Stimulated activated CD8-positive, alpha-beta memory T cell treated with anti-CD3 and anti-CD28 coated beads, Interleukin-15, amount 100 ng/mL, for 24 hours (primary cell): ENCODE measurements at places on chromosomes 7 and 10.

GRCh38 chr10:22437620-22438588 is 92.6 kb downstream of the SPAG6 start:
- no peak for DNase-seq

DNA sequence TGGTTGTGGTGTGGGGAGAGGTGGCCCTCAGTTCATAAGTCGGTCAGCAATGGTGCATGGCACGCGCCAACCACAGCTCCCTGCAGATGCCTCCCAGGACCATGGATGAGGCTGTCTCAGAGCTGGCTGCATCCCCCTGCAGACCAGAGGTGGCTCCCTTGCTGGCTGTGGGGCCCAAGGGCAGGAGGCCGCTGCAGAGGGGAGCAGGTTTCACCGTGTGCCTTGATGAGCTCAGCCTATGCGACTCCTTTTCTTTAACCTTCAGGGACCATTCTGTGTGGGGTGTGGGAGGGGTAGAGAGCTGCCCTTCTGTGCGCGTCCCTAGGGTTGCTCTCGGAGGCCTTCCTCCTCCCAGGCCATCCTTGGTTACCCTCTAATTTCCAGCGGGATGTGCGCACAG is 152.4 kb downstream of the ACTR3B start:
- no peak for DNase-seq

DNA sequence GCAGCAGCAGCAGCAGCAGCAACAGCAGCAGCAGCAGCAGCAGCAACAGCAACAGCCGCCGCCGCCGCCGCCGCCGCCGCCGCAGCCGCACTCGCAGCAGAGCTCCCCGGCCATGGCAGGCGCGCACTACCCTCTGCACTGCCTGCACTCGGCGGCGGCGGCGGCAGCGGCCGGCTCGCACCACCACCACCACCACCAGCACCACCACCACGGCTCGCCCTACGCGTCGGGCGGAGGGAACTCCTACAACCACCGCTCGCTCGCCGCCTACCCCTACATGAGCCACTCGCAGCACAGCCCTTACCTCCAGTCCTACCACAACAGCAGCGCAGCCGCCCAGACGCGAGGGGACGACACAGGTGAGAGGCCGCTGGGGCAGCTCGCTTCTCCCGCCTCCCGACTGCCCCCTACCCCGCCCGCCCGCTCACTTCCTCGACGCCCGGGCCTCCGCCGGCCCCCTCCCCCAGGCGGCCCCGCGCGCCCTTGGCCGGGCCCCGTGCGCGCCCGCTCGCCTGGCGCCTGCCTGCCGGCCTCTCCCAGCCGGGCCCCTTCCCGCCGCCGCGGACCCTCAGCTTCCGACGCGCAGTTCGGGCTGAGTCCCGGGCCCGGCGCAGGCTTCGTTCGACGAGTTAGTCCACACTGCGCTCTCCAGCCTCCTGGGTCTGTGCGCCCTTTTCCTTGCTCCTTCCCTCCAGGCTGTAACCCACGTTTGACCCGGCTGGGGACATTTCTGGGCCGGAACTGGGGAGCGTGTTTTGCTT is 882 bp downstream of the DLX6 start:
- no peak for DNase-seq

GRCh38 chr7:54360075-54360840 is 181.9 kb upstream of the VSTM2A start:
- no peak for DNase-seq

DNA sequence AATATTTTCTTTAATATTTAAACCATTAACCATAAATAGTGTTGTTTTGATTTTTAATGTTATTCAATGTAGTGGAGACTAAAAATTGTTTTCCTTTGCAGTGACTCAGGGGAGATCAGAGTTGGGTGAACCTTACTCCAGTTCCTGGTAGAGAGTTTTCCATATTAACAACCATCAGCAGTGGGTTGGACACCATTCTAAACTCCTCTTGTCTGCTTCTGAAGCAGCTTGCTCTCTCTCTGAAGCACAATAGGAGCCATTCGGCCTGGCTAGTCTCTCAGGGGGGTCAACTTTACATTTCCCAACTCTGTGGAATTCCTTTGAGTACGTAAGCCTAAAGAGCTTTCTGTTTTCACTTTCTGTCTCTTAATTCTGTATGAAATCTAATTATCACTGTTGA is 9.4 kb upstream of the NRG3 start:
- no peak for DNase-seq

DNA sequence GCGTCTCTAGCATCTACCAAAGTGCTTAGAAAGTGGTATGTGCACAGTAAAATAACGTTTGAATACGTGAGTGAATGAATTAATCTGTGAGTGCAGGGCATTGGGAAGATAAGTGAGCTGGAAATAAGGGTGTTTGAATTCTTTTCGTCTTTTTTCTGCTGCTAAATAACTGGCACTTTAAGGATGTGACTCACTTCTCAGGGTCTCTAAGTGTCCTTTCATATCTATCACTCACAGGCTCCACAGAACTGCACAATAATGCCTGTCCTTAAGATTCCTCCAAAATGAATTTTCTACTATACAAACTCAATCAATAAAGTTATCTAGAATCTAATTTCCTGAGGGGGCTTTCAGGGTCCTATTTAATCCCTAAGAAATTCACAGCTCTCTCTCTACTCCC is 3.2 kb upstream of the DGKB start:
- no peak for DNase-seq

GRCh38 chr10:110458266-110458920 is 39.3 kb upstream of the DUSP5 start:
- no peak for DNase-seq

- no peak for DNase-seq
These were observed 14.2 kb upstream of the NPC1L1 start for GRCh38 chr7:44555350-44555749.

DNA sequence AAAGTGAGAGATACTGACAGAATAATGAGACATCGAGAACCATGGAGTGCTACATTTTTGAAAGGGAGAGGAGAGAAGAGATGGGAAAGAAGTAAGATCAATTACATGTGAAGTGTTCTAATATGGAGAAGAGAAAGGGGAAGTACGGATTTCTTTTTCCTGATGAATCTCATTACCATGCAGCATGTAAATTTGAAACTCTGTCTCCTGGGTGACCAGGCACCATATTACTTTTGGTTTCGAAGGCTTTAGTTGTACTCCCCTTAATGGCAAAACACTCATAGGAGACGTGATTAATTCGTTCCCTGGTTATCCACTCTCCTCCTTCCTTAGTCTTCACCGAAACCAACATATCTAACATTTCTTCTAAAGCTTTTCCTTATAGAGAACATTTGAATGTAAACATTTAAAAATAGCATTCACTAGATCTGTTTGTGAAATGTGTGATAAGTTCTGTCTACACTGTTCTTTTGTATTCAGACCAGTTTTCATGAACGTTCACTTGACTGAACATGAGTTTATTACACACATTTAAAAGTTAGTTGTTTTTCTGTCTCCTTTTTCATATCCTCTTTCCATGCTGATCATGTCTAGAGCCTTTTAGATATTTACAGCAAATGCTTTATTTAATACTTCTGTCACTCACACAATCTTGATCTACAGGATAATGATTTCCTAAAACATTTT is 80.2 kb upstream of the MSRB2 start:
- DNase-seq = no peak

DNA sequence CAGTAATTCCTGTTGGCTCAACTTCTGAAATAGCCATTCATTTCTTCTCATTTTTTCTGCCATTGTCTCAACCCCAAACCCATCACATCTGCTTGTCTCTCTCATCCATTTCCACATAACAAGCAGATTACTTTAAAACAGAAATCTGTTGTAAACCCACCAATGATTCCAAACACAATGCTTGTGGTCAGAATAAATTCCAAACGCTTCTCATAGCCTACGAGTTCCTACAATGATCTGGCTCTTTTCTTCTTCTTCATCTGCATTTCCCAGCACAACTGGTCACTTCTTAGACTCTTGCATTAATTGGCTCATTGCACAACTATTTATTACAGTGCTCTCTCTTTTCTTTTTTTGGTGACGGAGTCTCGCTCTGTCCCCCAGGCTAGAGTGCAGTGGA is 364.1 kb downstream of the GATA3 start:
- no peak for DNase-seq

DNA sequence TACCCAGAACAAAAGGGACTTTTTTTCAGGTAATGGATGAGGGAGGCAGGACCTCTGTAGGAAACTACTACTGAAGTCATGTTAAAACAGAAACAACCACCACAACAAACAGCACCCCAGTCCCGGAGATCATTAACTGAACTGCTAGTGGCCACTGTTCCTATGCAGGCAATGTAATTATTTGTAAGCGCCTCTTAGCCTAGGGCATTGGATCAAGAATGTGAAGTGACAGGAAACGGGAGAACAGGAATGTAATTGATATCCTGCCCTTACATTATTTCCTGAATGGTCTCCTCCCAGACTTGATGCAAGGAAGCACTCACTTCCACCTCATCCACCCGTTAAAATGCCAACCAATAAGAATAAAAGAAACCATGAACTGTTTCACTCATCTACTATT is 16.7 kb upstream of the GAD2 start:
- no peak for DNase-seq

- DNase-seq = no peak
These were observed 60.8 kb upstream of the PLPP4 start for GRCh38 chr10:120396228-120396627.

DNA sequence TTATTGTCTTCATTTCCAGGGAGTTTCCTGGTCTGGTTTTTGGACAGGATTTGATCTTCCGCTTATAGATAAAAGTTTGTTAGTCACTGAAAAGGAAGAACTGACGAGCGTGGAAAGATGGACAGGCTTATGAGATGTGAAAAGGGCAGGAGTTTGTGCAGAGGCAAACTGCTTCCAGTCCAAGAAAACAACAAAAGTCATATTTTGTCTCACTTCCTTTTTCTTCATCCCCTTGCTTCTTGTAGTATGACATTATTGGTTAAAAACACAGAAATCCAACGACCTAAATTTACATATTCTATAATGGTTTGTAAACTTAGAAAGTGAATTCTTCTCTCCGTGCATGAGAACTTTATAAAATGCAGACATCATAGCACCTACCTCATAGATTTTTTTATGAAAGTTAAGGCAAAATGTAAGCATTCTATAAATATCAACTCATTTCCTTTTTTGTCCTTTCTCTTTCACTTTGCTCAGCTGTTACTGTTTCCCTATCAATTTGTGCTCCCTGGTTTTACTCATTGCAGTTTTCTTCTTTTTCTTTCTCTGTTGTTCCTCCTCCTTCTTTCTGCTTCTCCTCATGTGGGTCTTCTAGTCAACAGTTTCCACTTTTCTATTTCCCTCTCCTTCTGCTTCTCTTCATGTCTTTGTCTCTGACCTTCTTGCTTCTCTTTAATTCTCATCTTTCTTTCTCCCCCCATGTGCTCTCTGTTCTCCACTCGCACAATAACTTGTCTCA is 370.2 kb downstream of the ARL4A start:
- DNase-seq = no peak

- DNase-seq = no peak
These were observed 19.9 kb upstream of the MAP3K8 start for GRCh38 chr10:30413996-30414576.

- no peak for DNase-seq
These were observed 35.5 kb downstream of the LYZL1 start for GRCh38 chr10:29324220-29324841.

GRCh38 chr10:28186887-28187578 is 115.8 kb downstream of the MPP7 start:
- DNase-seq = no peak

GRCh38 chr10:104170610-104171254 is 48.8 kb downstream of the SFR1 start:
- no peak for DNase-seq

DNA sequence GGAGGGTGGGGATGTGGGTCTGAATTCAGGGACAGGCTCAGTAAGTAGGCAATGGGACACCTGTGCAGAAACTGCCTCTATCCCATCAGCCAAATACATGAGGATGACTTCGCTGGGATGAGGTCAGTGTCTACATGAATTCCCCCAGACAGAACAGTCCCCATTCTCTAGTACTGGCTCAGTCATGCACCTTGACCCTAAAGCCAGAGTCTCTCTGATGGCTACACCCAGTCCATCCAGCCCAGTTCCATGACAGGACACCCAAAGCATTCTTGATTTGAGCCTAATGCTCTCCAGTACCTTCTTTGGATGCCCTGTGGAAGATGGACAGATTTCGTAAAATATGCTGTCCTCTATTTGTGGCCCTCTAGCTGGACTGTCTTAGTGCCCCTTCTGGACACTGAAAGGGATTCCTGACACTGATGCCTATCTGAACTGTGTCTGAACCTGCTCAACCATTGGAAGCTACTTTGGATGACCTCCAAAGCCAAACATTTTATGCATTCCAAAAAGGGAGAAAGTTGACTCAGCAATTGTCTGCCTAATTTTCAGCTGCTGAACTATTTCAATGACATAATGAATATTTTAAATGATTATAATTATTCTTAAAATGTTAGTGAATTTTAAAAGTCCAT is 14.6 kb downstream of the SFRP4 start:
- no peak for DNase-seq

GRCh38 chr10:128642502-128642901 is 516.3 kb upstream of the MKI67 start:
- no peak for DNase-seq

DNA sequence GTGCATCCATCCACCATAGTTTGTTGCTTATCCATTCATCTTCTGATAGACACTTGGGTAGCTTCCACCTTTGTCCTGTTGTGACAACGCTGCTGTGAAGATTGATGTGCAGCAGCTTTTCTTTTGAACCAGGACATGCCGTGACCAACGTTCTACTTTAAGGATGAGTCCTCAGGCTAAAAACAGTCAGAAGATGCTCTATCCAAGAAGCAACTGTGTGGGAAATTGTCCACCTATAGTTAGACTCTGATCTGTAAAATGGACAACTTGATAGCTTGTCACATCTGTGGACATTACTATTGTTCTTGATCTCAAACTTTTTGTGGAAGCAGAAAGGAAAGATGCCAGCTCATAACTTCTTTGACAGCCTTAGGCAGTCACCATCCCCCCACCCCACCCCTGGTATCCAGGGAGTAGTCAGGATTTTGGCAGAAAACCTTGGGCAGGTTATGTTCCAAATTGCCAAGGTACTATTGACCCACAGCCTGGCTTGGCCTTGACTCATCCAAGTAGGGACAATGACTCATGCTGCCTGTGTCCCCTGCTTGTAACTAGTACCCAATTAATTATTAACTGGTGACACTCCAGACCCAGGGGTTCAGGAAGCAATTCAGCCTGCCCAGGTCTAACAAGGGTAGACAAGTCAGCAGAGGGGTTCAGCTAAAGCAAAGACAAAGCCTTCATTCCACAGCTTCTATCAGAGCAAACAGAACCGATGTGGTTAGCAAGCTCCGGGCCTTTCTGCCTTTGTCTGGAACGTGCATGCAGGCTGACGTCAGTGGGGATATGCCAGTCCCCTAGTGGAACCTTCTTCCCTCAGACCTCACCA is 99.6 kb upstream of the ANLN start:
- DNase-seq = no peak

- DNase-seq = no peak
These were observed 6.3 kb upstream of the CSGALNACT2 start for GRCh38 chr10:43131906-43132305.

GRCh38 chr10:11225935-11226334 is 208.3 kb downstream of the CELF2 start:
- no peak for DNase-seq

DNA sequence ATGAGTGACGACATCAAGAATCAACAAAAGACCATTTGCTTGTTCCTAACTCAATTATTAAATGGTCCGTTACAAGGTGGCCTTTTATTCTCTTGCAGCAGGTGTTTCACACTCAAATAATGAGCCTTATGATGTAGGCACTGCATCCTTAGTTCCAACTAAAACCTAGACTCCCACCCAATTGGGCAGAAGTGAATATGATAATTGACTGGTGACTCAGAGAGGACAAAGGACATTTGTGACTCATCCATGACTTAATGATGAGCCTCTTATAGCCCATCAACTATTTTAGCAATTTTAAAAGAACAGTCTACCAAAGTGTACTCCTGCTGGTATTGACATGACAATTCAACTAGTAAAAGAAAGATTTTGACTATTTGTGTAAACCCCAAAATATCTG is 1027.8 kb upstream of the PHF14 start:
- no peak for DNase-seq
